ENCODE measurements at places on chromosomes 3 and 15.

DNA sequence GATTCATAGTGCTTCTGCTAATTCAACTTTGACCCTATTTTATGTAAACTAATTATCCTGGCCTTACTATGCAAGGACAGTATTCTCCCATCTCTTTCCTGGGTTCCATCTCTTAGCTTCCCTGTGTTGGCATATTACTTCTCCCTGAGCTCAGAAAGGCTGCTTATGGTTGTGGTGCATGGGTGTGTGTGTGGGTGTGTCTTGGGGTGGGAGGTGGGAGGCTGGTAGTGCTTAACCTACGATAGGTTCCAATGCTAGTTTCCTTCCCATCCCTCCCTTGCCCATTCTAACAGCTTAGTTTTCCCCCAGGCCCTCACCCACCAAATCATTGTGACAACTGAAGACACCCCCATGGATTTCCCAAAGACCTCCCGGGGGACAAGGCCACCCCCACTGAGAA, 22.8 kb upstream of the ZBTB38 start:
- no peak for DNase-seq

- DNase-seq: no peak
Measured at GRCh38 chr3:53938645-53939044, 47.0 kb upstream of the SELENOK start.

GRCh38 chr15:66763186-66764071, 61.4 kb downstream of the SMAD6 start:
- no peak for DNase-seq

DNA sequence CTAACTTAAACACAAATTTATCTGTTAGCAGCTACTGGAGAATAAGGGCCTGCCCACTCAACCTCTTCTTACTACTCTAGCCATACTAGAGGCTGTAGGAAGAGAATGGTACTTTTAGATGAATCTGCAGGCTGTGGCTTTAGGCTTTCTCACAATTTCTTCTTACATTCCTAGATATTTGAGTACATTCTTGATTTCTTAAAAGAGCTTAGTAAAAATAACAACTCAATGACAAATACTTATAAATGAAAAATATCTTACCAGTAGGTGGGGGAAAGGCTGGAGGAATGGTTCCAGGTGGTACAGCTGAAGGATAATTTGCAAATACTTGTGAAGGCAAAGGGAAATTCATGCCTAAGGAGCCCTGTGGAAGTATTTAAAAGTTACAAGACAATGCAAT, 92.9 kb upstream of the GK5 start:
- DNase-seq: no peak

- no peak for DNase-seq
Measured at GRCh38 chr3:135041601-135042000, 246.5 kb downstream of the EPHB1 start.

DNA sequence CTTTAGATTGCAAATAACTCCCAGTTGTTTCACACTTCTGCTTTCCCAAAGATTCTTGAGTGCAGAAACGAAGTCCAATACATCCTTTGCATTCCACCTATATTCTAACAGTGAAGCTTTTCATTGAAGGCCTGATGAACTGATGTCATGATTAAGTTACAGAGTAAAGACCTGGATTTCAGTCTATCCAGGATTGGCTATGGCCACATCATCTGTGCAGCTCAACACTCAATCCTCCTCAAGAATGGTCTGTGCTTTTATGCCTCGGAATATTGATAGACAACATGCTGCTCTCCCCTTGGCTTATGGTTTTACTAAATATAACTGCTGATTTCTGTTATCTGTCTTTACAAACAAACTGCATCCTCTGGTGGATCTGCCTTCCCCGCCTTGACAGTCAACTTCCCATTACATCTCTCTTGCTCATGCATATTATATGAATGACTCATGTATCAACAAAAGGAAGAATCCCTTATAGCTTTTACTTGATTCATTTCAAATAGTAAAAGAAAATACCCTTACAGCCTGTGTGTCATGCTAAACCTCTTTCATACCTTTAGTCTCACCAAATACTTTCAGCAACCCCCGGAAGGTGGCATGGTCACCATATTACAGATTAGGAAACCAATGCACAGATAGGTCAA, 59.5 kb downstream of the SCN11A start:
- no peak for DNase-seq

DNA sequence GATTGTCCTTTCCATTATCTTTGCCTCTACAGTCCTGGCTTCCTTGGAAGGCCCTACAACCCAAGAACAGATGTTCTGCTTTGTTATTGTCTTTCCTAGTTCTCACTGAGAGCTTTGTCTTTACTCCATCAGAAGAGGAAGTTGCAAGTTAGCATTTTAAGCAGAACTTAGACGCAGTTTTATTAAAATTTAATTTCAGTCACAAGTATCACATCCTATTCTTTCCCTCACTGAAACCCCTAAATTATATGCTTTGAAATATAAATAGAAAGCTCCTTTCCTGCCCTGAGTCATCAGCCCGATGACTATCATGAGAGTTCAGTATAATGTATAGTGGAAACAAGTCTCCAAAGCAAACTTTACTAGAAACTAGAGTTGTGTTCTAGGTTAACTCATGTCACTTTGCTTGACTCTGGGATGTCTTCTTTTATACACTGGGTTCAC, 291.2 kb upstream of the RBMS3 start:
- no peak for DNase-seq

- no peak for DNase-seq
Measured at GRCh38 chr3:53436828-53437227, 57.6 kb upstream of the CACNA1D start.
